ENCODE measurements at places on chromosomes 11 and 22.

GRCh38 chr11:82356316-82356715 is 377.3 kb downstream of the FAM181B start:
- DNase-seq = no peak

GRCh38 chr11:102306817-102307726 is 10.2 kb upstream of the BIRC3 start:
- no peak for DNase-seq

- DNase-seq = no peak
These were observed 185.3 kb downstream of the BRD1 start for GRCh38 chr22:49642331-49642730.

DNA sequence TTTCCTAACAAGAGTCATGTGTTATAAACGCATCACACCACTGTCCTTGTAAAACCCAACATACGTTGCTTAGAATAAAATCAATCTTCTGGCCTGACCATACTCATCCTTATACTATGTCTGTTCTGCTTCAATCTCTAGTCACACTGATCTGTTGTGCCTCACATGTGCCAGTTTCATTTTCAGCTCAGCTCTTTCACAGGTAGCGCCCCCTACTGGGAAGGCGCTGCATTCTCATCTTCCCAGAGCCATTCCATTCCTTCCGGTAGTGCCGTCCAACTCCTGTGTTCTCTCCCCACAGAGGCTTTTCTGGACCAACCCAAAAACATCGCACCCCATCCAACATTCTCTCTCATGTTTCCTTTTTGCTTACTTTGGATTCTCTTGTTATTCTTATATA is 22.2 kb downstream of the CASP5 start:
- DNase-seq = no peak

DNA sequence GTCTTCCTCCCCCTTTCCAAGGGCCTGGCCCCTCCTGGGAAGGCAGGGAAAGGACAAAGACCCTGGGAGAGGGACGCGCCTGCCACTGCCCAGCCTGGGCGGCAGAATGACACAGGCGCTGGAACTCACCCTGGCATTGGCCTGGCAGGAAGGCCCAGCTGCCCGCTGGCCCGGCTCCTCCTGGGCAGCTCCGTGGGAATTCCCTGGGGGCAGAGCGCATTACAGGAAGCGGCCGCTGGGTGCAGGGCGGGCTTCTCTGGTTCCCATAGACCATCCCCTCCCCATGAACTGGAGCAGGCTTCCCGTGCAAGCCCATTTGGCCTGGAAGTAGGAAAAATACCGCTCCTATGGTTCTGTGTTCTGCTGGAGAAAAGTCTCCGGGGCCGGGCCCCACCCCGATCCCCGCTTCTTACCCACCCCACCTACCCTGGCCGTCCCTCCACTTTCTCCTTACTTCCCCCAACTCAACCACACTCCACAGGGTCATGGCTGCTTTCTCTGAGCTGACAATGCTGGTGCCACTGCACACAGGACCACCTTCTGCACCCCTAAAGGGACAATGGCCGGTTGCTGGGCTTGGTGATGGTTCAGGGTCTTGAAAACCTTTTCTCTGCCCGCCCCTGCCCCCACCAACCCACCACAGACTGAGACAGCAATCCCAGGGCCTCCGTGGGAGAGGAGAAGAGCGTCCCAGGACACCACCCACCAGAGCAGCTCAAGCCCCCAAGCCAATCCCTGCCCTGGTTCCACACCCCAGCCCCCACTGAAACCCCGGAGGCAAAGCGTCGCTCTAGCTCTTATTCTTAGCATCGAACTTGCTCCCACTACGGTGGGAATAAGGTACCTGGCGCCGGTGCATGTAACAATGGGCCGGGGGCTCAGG is 58.9 kb downstream of the LINC01488 start:
- DNase-seq = no peak

DNA sequence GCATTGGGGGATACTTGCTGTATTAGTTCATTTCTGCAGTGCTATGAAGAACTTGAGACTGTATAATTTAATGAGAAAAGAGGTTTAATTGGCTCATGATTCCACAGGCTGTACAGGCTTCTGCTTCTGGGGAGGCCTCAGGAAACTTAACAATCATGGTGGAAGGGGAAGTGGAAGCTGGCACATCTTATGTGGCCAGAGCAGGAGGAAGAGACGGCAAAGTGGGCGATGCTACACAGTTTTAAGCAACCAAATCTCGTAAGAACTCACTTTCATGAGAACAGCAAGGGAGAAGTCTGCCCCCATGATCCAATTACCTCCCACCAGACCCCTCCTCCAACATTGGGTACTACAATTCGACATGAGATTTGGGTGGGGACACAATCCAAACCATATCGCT is 55.1 kb downstream of the TMPRSS5 start:
- DNase-seq = no peak

- no peak for DNase-seq
These were observed 34.3 kb upstream of the MYRF start for GRCh38 chr11:61718046-61718531.

- DNase-seq = no peak
These were observed 302.6 kb upstream of the FAT3 start for GRCh38 chr11:91921974-91922373.

GRCh38 chr11:117723277-117724024 is 73.6 kb downstream of the DSCAML1 start:
- DNase-seq = no peak

DNA sequence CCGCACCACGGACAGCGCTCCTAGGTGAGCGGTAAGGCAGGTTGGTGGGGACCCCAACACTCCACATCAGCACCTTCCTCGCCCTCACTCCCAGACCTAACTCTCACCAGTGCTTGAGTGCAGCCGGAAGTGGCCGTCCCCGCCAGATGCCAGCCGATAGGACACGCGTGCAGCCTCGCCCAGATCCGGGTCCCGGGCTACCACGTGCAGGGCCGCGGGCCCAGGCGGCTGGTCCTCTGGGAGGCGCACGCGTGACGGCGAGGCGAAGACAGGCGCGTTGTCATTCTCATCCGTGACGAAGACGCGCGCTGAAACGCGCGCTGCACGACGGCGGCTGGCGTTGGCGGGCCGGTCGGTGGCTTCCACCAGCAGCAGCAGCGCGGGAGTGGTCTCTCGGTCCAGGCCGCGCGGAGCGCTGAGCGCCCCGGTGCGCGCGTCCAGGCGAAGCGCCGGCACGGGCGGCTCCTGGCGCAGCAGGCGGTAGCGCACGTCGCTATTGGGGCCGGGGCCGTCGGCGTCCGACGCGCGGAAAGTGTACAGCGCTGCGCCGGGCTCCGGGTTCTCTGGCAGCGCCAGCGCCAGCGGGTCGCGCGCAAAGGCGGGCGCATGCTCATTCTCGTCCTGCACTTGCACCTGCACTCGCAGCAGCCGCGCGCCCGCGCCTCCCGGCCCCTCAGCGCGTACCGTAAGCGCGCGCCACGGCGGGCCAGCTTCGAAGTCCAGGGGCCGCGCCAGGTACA is 10.8 kb upstream of the TPP1 start:
- DNase-seq = peak; percentile 82

DNA sequence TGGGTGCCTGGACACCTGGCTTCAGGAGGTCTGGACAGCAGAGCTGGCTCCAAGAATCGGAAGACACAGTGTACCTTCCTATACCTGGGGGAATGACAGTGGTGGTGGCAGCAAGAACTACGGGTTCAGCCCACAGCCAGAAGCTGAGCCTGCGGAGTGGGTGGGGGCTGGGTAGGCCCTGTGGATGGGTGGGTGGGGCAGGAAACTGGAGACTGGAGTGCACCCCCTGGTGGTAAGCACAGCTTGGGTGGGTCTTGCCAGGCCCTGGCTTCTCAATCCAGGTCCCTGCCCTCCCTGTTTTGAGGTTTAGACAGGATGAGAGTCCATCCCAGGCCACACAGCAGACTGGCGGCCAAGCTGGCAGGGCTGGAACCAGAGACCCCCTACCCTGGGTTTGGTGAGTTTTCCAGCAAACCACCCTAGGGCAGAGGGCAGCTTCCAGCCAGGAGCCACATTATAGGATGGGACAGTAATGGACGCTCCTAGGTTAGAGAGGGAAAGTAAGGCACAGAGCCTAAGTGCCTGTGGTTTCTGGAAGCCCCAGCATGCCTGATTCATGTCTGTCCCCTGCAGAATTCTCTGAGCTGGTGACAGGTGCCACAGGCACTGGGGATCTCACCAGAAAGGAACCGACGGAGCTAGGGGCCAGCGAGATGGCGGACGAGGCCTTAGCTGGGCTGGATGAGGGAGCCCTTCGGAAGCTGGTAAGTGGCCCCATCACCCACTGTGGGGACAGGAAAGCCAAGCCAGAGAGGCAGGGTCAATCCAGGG is 1.7 kb downstream of the SMTN start:
- DNase-seq = peak; percentile 93

DNA sequence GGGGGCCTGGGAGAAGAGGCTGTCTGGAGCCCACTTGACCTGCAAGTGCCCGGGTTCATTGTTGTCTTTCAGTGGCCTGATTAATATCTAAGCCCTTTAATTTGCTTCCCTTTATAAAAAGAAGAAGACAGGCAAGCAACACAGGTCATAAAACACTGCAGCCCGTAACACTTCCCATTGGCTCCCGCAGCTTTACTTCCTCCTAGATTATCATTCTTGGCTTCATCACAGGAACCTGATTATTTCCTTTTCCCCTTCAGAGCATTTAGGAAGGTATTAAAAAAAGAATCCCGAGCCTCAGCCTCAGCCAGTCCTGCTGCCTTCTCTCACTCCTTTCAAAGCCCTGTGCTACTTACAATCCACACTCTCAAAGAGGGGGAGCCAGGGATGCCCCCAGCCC is 183.2 kb downstream of the GRIK4 start:
- DNase-seq = no peak
